M059J (cell line): ENCODE measurements at places on chromosomes 12 and 14.

DNA sequence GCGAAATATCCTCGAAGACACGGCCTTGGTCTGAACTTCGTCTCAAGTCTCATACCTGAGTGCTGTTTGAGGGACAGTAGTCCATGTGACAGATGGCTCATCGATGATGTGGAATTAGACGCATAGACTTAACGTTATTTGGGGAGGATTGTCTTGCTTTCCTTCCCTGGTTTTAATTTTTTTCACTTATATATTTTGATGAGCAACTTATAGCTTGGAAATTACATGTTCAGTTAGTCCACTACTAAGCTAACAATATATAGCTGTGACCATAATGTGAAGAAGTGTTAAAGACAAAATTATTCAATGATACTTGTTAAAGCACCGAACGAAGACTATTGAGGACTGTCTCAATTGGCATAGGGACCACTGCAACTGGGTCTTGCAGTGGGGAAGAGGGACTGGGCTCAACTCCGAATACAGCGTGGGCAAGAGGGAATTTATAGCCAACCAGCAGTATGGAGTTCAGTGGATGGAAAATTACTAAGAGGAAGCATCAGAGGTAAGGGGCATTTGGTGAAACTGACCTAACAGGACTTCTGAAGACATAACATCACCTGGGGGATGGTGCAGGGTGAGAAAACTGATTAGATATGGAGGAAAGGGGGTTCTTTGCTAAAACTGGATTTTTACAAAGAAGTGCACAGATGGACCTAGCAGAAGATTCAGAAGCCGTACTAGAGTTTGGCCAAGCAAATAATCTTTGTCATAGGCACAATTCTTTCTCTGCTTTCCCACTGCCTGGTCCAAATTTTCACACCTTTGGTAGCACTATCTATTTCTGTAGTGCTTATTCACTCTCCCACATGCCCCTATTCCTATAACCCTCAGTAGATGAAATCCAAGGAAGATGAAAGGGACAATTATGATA is 910 bp upstream of the TM7SF3 start:
- DNase-seq: no peak

- DNase-seq: no peak
Observed at GRCh38 chr14:23951590-23952201, 1.9 kb upstream of the DHRS4 start.

DNA sequence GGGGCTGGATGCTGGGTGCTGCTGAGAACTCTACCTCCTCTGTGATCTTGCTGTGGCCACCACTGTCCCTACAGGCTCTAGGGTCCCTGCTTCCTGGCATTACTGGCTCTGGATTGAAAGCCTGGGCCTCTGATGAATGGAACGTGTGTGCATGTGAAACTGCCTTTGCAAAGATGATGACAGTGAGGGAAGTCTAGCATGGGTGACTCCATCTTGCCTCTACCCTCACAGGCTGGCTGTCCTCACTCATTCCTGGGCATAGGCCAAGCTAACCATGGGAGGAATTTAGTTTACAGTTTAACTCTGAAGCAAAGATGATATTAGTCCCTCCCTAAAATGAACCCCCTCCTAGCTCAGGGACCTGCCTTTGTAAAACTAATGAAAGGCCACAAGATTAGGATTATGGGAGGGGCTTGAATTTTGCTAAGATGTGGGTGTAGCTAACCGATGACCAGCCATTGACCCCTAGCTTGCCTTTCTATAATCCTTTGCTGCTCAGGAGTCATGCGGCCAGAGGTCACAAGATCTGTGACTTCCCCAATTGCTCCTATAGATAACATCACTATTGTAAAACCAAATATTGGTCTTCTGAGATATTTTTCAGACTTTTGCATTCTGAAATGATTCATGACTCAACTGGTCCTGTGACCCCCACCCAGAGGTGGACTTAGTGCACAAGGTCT is 2.2 kb upstream of the C1S start:
- no peak for DNase-seq

GRCh38 chr14:34234258-34234657 is 227.8 kb downstream of the SPTSSA start:
- DNase-seq: no peak

- DNase-seq: peak; percentile 86
Observed at GRCh38 chr14:96252999-96253539, 2.9 kb upstream of the BDKRB1 start.

- no peak for DNase-seq
Observed at GRCh38 chr14:74685921-74686678, 26.8 kb downstream of the AREL1 start.

GRCh38 chr12:64387197-64387816 is 3.3 kb downstream of the C12orf56 start:
- no peak for DNase-seq

DNA sequence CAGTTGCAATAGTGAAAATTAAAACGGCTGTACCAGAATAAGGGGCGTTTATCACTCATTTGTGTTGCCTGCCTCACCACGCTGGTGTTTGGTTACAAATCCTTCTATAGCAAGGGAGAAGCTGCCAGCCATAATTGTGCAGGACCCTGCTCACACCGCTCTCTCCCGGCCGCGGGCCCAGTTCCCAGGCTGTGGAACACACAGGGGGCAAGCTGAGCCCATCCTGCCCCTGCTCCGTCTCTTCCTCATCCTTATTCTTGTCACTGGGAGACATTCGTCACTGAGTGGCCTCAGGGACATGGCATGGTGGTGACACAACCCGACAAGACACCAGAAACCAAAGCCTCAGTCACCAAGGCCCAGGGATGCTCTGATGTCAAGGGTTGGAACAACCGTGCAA is 116.3 kb upstream of the FKBP4 start:
- DNase-seq: no peak

DNA sequence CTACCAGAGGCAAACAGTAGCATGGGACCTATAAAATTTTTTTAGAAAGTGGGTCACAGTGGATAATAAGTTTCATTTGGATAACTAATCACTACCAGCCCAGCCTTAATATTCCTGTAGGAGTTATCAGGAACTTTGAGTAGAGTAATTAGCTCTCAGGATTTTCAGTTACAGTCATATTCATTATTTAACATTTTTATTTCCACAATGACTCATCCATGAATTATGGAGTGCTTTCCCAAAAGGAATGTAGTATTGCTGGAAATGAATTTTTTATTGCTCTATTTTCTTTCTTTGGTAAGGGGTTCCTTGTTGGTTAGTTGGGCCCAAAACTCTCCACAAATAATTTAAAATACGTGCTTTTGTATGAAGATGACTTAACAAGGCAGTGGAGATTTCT is 53.7 kb downstream of the ERC1 start:
- DNase-seq: peak; percentile 52

- no peak for DNase-seq
Observed at GRCh38 chr12:124938108-124938507, 23.7 kb upstream of the UBC start.

DNA sequence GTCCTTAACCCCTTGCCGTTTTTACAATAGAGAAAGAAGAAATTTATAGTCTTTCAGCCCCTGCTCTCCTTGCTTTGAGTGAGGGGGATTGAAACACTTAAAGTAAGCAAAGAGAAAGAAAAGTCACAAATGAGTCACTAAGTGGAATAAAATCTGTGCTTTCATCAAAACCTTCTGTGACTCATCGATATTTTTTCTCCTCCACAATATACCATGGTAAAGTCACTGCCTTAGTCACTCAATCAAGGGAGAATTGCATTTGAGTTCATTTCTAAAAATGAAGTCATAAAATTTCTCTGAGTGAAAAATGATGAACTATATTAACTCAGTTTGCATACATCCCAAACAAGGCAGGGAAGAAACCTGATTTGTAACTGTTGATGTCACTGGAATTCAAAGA is 470.3 kb downstream of the FOXG1 start:
- peak; percentile 89 for DNase-seq

DNA sequence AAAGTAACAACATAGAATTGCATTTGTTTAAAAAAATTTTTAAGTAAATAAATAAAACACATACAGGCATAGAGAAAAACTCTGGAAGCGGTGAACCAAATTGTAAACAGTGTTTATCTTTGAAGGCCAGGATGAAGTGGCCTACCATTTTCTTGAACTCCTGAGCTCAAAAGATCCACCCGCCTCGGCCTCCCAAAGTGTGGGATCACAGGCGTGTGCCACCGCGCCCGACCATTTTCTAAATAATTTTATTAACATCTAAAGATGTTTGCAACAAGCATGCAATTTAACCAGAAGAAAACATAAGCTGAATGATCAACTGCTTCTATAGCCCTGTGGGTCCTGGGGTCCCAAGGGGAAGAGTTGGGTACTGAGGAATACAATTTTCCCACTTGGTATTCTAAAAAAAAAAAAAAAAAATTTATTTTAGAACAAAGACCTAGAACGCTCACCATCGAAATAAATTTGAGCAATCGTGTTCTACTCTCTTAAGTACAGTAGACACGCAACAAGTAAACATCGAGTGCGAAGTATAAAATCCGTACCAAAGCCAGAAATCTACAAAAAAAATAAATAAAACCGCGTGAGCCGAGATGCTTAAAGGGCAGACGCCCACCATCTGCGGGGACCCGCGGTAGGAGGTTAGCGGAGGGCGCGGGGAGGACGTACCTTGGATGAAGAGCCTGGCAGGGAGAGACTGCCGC is 484 bp downstream of the MIS18BP1 start:
- DNase-seq: peak; percentile 30

- DNase-seq: peak; percentile 63
Observed at GRCh38 chr12:69468237-69469026, 1.8 kb upstream of the FRS2 start.

DNA sequence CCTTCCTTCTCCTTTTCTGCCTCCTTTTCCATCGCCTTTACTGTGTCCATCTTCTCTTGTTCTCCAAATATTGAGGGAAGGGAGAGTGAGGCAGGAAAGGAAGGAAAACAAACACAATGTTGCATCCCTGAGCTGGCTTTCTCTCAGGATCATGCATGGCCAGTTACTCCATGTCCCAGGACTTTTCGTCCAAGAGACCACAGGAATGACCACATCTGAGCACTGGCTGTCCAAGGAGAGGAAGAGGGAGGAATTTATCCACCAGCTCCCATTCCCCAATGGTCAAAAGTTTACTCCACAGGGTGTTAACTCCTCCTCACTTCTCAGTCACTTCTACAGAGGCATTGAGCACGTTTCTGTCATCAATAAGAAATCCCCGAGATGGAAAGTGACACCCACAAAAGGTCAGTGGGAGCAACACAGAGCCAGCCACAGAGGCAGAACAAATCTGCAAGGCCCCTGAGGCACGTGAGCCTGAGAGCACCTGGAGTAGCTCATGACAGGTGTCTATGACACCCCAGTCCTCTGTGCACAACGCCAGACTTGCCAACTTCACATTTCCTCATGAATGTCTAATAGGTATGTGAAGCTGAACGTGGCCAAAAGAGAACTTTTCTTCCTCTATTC is 177.3 kb upstream of the NUDT4 start:
- peak; percentile 57 for DNase-seq

GRCh38 chr12:122499991-122500684 is 594 bp downstream of the ZCCHC8 start:
- peak; percentile 70 for DNase-seq

DNA sequence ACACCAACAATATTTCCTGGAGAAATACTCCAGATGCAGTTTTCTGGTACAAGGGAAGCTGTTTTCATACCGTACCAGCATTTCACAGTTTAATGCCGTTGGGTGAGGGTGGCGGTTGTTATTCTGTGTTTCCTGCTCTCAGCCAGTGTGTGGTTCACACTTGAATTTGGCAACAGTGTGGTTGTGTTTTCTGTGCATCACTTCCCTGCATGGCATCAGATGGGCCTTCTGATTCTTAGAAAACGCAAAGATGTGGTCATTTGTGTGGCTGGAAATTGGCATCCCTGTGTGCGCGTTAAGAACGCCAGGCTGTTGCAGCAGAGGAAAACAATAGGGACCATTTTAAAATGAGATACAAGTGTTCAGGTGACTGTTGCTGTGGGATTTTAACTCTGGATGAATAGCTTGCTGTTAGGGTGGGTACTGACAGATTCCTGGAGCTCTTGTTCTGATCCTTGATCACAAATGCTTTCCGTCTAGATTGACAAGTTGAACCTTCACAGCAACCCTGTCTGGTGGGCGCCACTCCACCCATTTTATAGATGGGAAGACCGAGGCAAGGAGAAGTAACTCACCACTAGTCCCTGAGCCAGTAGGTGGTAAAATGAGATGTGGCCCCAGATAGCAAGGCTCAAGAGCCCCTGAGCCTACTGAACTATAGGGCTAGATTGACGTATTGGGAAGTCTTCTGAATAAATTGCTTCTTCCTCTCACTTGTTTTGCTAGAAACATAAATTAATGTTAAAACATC is 231.2 kb downstream of the CHST11 start:
- DNase-seq: no peak
